ENCODE measurements at places on chromosomes 1 and 21.

DNA sequence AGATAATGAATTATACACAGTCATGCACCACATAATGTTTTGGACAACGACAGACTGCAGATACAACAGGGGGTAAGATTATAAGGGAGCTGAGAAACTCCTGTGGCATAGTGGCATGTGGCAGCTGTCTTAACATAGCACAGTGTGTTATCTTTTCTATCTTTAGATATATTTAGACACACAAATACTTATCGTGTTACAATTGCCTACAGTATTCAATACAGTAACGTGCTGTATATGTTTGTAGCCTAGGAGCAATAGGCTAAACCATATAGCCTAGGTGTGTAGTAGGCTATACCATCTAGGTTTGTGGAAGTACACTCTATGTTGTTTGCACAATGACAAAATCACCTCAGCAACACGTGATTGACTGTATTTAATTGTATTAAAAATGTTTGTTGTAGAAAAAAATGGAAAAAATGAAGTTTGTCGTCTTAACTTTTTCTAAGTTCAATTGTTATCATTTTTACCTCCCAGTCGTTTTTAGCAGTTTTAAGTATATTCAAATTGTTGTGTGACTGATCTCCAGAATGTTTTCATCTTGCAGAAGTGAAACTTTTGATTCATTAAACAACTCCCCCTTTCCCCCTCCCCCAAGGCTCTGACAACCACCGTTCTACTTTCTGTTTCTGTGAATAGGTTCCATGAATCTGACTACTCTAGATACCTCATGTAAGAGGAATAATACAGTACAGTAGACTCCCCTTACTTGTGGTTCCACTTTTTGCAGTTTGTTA, 351.0 kb upstream of the B3GALT2 start:
- DNase-seq, result peak; percentile 39

- DNase-seq, result no peak
Measured at GRCh38 chr1:112317140-112317539, 78.9 kb upstream of the CTTNBP2NL start.

GRCh38 chr1:248872752-248873408, 14.0 kb upstream of the ZNF692 start:
- DNase-seq, result no peak

GRCh38 chr1:112514901-112515300, 6.1 kb downstream of the WNT2B start:
- no peak for DNase-seq

DNA sequence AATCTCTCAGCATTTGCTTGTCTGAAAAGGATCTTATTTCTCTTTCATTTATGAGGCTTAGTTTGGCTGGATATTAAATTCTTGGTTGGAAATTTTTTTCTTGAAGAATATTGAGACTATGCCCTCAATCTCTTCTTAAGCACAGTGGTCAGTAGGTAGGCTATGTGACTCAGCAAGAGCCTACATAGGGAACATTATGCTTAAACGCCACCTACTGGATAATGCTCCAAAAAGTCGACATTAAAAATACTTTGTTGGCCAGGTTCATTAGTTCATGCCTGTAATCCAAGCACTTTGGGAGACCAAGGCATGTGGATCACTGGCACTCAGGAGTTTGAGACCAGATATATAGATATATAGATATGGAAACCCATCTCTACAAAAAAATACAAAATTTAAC, 678.0 kb upstream of the USP24 start:
- no peak for DNase-seq

DNA sequence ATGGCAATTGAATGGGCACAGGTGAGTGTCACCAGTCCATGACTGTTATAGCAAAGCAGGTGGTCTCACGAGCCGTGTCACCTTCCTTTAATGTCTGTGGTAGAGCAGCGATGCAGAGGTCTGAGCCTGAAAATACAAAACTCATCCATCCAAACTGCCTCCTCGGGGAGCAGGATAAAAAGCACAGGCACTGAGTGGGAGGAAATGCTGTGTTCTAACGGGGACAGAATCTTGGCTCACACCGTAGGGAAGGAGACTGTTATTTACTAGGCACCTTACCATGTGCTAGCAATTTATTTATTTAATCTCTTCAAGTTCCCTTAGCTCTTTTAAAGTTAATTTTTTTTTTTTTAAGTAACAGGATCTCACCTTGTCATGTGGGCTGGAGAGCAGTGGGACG, 1.2 kb downstream of the ASCL5 start:
- no peak for DNase-seq

GRCh38 chr1:95232646-95233318, 1.2 kb upstream of the RWDD3 start:
- DNase-seq, result no peak

- no peak for DNase-seq
Measured at GRCh38 chr1:19210772-19211549, 895 bp upstream of the UBR4 start.

- no peak for DNase-seq
Measured at GRCh38 chr1:204240233-204240632, 26.4 kb upstream of the GOLT1A start.

GRCh38 chr1:105591681-105592080, 1464.8 kb upstream of the PRMT6 start:
- no peak for DNase-seq

- no peak for DNase-seq
Measured at GRCh38 chr1:107788206-107789202, 176.5 kb downstream of the VAV3 start.

- no peak for DNase-seq
Measured at GRCh38 chr1:181178241-181178879, 89.9 kb downstream of the IER5 start.

GRCh38 chr1:208007319-208007937, 96.5 kb upstream of the CD34 start:
- no peak for DNase-seq

- DNase-seq, result no peak
Measured at GRCh38 chr1:196607981-196608380, 259 bp downstream of the KCNT2 start.

GRCh38 chr1:234218078-234218477, 155.2 kb upstream of the COA6 start:
- DNase-seq, result no peak

DNA sequence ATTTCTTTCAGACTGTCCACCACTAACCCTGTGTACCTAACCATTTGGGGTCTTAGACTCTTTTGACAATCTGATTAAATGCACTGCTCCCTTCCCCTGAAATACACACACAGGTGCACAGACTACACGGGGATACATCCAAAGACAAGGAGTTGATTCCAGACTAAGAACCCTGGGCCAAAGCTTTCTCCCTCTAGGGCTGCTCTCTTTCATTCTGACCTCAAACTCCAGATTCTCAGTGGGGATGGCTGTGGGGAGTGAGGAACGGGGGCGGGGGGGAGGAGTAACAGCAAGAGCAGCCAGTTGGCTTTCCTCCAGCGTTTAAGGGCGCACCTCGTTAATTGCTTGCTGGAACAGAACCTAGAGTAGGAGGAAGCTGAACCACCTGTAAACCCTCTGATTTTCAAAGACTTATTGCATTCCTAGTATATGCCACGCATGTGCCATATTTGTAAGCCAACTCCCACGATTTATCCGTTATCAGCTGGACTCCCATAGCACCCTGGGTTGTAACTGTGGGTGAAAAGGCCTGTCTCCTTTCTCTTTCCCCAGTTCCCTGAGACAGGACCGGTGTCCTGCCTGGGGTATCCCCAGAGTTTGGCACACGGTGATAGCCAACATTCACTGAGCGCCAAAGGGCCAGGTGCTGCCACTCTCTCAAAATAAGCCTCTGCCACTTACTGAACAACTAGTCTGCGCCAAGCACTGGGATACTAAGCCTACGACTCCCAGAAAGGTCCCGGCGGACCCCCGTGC, 920 bp downstream of the MTHFR start:
- DNase-seq, result no peak

DNA sequence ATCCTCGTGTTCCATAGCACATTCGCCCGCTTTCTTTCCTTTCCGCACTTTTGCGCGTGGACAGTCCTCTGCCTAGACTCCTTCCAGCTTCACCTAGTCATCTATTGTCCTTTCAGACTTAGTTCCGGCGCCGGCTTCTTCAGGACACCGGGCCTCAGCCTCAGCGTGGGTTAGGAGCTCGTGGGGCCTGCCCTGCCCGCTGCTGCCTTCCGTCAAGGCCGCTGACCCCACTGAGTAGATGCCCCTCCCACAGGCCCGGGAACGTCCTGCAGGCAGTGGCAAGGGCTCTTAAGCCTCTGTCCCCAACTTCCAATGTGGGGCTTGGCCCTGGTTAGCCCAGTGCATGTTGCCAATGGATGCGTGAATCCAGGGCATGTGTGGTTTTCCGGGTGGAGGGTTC, 11.4 kb downstream of the DMRTB1 start:
- DNase-seq, result no peak

GRCh38 chr1:110205156-110205555, 5.0 kb upstream of the KCNC4 start:
- DNase-seq, result no peak

DNA sequence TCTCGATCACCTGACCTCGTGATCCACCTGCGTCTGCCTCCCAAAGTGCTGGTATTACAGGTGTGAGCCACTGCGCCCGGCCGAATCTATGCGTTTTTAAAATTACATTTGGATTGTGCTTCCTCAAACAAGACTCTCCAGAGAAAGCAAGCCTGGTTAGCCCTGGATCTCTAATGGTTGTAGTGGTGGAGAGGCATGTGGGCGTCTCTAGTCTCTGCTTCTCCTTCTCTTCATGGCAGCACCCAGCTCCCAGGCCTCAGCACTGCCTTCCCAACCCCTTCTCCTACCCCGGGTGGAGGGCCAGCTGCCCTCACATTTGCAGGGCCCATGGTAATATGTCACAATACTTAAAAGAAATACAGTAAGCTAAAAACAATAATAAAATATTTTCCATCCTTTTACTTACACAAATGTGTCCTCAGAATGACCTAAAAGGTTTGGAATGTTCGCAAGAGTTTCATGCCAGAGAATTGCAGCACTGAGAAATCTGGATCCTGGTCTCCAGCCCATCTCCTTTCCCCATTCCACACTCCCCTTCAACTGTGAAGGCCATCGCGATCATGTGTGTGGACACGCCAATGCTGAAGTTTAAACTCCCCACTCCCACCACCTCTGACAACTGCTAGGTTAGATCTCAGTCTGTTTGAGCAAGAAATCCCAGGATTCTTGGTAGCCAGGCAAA, 7.0 kb downstream of the OR14I1 start:
- no peak for DNase-seq

- no peak for DNase-seq
Measured at GRCh38 chr1:6300342-6301048, 39.6 kb upstream of the GPR153 start.

- no peak for DNase-seq
Measured at GRCh38 chr1:59692591-59692990, 122.2 kb upstream of the HOOK1 start.

DNA sequence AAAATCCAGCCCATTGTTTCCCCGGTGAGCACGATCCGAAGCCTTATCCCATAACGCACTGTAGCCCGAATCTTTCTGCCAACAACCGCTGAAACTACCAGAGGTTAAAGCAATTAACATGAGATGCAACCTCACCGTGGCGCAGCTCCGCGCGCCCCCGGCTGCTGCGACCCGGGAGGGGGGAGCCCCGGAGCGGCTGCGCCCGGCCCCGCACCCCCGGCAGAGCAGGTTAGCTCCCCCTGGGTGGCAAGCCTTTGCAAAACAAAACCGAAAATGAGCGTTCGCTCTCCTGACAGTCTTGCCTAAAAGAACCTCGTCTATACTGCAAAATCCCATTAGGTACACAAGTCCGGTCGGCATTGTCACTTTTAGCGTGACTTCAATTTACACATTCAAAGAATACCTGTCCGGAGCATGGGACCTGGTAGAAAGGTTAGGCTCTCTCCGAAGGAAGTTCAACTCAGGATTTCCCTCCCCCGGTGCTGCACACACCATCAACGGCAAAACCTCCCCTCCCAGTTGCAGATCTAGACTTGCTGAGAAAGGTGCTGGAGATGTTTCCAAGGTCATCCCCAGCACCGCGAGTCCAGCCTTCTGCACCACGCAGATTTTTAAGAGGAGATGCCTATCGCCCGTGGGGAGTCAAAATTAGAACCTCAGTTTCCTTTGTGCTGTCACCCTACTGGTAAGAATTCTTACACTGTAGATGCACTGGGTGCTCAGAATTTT, 107.5 kb downstream of the ZNF281 start:
- DNase-seq, result peak; percentile 58

GRCh38 chr1:97849345-97850340, 71.2 kb downstream of the DPYD start:
- no peak for DNase-seq

DNA sequence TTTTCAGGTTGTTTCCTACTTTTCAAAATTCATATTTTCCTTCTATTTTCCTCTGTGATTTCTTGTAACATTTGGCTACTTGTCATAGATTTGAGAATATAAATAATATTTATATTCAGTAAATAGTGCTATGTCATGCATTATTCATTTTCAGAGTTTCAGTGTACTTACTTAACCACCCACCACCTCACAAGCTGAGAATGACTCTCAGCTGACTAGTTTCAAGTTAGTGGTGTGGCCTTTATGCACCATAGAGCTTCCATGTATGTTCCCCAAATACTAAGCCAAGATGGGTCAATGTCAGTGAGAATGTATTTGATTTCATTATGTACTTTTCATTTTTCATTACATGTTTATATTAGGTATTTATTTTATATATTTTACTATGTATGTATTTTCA, 56.9 kb upstream of the RGS1 start:
- DNase-seq, result no peak

DNA sequence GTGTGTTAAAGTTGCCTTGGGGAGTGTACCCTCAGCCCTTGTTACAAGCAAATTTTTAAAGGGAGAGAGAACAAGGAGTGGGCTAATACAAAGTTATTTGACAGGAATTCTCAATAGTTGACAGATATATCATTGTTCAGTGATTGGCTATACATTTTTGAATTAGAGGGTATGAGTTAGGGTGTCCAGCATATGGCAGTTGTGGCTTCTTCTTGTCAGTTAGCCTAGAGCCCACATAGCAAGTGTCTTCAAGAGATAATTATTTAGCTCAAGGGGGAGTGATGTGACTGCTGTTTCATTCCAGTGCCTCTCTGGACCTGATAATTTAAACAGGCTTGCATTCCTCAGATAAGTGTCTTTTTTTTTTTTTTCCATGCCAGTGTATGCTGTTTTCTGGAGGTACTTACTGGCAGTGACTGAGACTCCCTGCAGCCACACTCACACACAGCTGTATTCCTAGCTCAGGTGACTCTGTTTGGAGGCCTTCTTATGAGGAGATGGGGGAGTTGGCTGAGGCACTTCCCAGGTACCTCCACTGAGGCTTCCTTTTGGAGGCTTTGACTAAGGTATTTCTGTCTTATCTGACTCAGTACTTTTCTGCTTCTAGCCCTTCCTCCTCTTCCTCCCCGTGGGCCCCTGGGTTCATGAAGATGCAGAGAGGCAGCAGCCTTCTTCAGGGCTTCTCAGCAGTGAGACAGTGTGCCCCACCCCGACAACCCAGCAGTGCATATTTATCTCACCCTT, 32.3 kb downstream of the IVNS1ABP start:
- no peak for DNase-seq

GRCh38 chr1:205532996-205533735, 28.7 kb downstream of the CDK18 start:
- no peak for DNase-seq

- no peak for DNase-seq
Measured at GRCh38 chr1:224884361-224884801, 45.1 kb upstream of the DNAH14 start.

- no peak for DNase-seq
Measured at GRCh38 chr1:44605914-44606615, 68.2 kb downstream of the TMEM53 start.
